ENCODE measurements at places on chromosomes 1 and 21.

DNA sequence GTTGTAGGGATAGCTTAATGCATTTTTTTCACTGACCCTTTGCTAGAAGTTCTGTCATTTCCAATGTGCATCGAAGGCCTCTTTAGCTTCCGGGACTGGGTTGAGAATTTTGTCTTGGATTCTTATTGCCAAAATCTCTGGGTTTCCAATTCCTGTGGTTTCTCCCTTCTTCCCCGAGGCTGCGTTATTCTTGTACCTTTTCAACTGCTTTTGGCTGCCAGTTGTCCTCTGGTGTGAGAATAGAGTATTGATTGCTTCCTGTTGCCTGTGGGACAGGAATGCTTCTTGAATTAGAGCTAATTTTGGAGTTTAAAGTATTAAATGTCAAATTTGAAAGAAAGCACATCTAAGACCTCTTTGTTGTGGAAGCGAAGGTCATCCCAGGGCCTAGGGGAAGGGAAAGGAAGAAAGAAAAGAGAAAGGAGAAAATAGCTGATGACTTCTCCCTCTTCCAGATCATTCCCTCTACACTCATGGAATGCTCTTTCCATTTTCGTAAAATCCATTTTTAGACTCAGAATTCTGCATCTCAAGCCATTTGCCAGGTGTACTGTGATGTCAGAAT is 21.1 kb downstream of the HUNK start:
- DNase-seq = no peak

GRCh38 chr1:52502789-52503188 is 50.1 kb downstream of the TUT4 start:
- peak; percentile 23 for DNase-seq

DNA sequence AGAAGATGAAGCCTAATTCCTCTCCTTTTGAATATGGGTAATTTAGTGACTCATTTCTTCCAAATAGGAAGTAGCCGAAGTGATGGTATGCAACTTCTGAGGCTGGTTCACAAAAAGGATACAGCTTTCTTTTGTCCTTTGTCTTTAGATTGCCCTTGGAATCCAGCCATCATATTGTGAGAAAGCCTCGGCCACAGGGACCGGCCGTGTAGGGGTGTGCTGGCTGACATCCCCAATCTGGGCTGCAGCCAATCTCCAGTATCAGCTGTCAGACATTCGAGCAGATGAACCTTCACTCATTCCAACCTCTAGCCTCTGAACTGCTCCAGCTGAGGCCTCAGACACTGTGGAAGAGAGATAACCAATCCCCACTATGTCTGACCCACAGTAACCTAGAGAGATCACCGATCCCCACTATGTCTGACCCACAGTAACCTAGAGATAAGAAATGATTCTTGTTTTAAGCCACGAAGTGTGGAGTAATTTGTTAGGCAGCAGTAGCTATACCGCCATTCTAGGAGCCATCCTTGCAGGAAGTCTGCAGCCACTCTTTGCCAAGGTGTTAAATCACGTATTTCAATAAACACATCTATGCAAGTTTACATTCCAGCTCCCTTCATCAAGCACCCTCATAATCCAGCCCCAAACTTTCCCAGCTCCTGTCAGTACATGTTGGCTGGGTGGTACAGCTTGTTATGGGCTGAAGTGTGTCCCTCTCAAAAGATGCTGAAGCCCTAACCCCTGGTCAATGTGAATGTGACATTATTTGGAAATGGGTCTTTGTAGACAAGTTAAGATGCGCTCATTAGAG is 2.9 kb upstream of the DIP2A start:
- DNase-seq = peak; percentile 95

- DNase-seq = no peak
These were observed 28.0 kb downstream of the TAF5L start for GRCh38 chr1:229597877-229598276.

- no peak for DNase-seq
These were observed 64.5 kb downstream of the NPHP4 start for GRCh38 chr1:5927506-5928370.

- no peak for DNase-seq
These were observed 2.7 kb upstream of the F5 start for GRCh38 chr1:169588785-169589485.

DNA sequence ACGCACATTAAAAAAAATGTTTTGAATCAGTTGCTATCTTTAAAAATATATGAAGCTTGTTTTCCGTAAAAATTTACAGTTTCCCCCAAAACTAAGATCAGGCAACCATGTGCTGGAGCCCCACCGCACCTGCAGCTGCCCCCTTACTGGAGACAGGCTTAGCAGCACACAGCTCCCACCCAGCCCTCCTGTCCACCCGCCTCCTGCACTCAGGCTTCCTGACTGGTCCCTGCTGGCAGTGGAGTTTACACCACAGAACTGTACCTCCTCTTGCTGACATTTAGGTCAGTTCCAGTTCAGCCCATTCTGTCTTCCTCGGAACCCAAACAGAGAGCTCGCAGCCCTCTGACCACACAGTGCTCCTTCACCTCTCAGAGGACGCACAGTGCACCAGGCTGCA is 2.1 kb downstream of the GPR161 start:
- DNase-seq = no peak

DNA sequence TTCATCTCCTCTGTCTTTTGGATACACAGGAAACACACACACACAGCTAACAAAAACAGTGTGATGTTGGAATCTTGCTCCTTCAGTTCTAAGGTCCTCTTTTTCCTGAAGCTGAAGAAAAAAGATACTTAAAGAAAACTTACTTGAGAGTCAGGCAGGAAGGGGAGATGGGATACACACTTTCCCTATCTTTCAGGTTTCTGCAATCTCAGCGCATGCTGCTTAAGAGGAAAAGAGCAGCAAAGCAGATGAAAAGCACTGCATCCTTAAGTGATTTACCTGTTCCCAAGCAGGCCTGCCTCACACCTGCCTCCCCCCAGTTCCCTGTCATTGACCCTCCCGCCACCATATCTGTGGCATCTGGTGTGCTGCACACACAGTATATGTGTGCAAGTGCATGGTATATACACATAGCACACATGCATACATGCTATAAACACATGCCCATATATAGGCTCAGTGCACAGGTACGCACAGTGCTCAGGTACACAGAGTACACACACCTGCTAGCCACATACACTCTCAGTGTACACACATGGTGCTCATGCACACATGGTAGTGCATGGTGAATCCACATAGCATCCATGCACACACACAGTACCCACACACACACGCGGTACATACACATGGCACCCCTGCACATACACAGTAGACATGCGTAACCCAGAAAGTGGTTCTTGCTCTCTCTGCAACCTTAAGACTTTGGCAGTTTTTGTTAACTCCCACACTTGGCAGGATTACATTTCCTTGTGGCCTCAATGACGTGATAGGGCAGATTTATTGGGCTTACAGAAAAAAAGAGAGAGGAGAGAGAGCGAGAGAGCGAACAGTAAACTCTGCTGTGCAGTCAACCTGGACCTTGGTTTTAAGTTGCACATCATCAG is 166.9 kb downstream of the TOMM20 start:
- DNase-seq = no peak

DNA sequence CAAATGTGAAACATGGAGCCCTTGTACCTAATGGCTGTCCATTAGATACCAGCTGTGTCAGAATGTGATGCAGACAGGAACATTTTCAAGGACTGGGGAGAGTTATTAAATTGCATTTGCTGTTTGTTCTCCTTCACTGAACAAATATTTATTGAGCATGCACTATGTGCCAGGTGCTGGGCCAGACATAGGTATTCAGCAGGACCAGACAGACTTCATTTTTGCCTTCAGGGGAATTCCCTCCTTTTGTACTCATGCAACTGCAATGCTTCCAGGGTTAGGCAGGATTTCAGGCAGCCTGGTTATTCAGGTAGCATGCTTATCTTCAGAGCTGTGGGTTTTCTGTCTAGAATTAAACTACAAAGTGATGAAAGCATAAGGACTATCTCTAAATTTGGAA is 64.2 kb upstream of the SMYD2 start:
- DNase-seq = no peak

DNA sequence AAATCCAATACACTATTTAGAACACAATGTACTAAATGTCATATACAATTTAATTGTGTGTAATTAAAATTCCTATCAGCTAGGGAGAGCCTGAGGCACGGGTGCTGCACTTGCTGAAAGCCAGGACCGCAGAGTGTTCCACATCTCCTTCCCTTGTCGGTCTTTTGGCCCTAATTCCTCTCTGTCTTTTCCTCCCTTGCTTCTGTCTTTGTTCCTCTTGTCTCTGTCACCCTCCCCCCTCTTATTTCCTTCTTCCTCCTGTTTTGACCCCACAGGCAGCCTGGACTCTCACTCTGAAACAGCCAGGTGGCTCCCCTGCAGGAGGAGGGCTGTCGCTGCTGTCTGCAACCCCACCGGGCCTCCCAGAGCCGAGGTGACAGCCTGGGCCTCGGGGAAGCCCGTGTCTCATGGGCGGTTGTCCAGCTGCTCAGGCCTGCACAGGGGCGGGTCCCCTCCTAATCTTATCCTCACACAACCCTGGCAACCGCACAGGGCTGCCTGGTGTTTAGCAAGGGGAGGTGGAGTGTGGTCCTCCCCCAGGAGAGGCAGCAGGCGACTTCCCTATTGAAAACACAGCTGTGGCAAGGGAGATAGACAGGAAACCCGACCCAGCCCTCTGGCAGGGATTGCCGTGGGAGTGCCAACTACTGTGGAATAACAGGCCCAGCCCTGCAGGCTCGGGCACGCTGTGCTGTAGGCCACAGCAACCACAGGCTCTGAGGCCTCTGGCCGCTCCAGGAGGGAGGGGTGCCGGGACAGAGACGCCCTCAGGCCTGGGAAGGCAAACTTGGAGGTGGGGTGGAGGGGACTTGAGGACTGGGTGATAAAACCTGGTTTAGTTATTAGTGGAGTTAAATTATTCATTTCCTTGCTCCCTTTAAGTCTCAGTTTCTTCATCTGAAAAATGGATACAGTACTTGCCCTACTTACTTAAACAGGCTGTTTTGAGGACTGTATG is 68.8 kb upstream of the WDR26 start:
- DNase-seq = peak; percentile 100
